T47D (cell line): ENCODE measurements at places on chromosomes 6 and 20.

DNA sequence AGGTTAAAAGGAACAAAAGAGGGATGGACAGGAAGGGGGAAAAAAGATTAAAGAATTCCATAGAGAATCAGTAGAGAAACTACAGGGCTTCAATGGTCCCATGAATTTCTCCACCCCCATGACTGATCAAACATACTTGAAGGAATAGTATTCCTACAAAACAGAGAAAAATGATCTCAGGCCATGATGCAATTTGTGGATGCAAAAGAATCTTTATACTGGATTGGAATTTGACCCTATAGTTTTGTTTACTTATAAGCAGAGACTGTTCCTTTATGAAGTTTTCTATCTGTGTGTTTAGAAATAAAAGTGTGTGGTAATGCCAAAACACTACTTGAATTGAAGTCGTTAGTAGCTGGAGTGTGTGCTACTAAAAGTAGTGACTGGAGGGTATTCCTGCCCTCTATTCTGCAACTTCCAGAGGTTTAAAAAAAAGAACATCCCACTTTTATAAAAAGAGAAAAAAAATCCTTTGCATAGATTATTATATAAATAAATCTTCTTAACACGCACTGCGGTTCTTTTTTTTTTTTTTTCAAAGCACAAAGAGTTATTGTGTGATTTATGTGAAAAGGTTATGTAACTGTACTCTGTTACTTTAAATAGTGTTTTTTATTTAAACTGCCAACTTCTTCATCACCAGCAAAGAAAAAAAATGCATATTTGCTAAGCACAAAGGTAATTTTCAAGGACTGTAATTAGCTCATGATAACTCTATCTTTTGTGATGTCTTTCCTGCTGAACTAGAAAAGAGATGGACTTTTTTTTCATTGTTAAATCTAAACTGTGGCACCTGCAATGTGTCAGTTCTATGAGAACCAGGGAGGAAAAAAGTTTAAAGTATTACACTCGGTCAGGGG is 214.5 kb upstream of the CITED2 start:
- DNase-seq: peak; percentile 39

DNA sequence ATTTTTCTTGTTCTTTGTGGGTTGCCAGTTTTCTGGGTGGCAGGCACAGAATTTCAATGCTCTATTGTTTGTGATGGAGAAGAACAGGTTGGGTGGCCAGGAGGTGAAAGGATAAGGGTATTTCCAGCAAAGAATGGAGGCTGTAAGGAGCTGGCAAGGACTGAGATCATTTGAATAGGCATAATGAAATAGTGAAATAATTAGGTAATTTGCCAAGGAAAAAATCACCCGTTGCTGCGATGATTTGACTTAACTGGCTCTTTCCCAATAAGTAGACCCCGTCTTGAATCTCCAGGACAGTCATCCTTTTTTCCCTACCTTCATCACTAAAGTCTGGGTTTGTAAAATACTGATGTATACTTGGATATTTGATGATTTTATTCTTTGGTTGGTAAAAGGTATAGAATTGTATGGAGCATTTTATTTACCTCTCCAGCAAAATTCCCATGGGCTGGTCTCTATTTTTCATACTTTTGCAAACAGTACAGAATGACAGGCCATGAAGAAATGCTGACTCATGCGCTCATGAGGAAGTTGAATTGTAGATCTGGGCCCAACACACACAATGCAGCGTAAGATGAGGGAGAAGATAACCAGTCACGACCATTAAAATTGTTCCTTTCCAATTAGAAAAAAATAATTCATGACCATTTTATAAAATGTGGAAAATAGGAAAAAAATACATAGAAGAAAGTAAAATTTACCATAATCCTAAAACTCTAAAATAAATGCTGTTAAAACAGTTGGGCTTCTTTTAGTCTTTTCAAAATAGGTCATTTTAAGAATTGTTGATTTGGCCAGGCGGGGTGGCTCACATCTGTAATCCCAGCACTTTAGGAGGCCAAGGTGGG is 2.4 kb upstream of the GCNT2 start:
- peak; percentile 63 for DNase-seq

DNA sequence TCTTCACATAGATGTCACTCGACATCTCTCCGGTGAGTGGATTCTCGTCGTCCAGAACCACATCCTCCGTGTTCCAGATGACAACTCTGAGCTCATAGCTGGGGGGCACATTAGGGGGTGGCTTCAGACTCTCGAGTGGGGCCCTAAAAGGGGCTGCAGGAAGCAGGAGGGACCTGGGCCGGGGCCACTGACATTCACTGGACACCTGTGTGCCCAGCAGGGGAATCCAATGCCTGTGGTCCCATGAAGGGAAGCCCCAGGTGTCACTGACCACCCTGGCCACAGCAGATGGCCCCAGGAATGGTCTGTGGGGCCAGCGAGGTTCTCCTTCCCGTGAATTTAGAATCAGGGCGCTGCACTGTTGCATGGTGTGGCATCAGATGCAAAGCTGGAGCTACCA is 18.7 kb downstream of the ERGIC3 start:
- DNase-seq: no peak

- no peak for DNase-seq
These were observed 1.6 kb downstream of the PPP1R16B start for GRCh38 chr20:38806855-38807655.

- DNase-seq: no peak
These were observed 11.6 kb downstream of the BACH2 start for GRCh38 chr6:90285042-90285481.

GRCh38 chr6:22880686-22881433 is 311.5 kb downstream of the HDGFL1 start:
- DNase-seq: no peak

DNA sequence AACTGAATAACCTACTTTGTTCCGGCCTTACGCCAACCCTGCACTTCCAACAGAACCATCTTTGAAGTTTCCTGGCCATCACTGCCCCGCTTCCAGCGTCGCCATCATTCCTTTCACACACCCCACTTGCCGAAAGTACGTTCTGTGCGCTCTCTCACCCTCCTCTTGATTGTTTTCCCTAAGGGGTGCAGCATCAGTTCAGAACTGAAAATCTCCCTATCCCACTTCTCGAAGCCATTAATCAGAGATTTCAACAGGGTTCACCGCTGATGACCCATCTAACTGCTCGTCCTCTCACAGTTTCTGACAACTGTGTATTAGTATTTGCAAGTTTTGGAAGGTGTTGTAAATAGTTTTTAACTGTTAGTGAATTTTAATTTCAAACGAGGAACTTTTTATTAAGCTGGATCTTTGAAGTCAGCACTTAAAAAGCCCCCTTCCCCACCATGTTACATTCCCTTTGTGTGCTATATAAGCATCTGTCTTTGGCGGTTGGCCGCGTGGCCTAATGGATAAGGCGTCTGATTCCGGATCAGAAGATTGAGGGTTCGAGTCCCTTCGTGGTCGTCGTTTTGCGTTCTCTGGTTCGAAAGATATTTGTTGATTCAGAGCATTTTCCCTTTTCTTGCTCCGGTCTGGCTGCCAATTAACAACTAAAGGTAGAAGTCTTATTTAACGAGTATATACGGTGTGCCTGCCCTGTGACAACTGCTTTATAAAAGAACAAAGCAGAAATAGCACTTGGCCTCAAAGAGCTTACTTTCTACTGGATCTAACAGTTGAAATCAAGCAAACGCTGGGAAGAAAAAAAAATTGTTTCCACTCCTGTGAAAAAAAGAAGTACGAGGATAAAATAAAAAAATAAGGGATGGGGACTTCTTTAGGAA is 42.6 kb downstream of the TRIM27 start:
- DNase-seq: no peak

- no peak for DNase-seq
These were observed 15.7 kb downstream of the CNKSR3 start for GRCh38 chr6:154494592-154495311.

DNA sequence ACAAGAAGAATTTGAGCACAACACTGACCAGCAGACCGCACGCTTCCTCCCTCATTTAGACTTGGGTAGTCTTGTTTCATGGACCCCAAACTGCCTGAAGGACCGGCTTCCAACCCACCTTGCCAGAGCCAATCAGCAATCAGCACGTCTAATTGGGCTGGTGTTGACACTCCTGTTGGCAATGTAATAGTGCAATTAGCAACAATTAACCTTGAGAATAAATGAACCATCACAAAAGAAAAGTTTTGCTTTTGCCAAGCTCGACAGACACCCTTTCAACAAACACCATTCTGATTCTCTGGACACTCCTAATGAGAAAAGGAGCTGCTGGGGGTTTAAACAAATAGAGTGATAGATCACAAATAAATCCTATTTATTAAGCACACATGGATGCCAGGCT is 61.0 kb downstream of the EDN3 start:
- DNase-seq: no peak
